SK-N-SH treated with all-trans-retinoic acid at 6 μM for 48 hours (cell line): ENCODE measurements at places on chromosomes 11 and 22.

- peak; percentile 88 for ATAC-seq
Observed at GRCh38 chr11:74739546-74740270, 8.5 kb upstream of the CHRDL2 start.

GRCh38 chr11:120197977-120198376 lies 12.9 kb upstream of the OAF start:
- ATAC-seq = no peak

DNA sequence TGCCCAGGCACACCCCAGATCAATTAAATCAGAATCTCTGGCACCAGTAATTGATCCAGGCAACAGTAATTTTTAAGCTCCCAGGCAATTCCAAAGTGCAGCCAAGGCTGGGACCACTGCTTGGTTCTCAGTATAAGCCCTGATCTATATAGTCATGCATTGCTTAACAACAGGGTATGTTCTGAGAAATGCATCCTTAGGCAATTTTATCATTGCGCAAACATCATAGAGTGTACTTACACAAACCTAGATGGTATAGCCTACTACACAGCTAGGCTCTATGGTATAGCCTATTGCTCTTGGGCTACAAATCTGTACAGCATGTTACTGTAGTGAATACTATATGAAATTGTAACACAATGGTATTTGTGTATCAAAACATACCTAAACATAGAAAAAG lies 651 bp upstream of the C11orf42 start:
- no peak for ATAC-seq

DNA sequence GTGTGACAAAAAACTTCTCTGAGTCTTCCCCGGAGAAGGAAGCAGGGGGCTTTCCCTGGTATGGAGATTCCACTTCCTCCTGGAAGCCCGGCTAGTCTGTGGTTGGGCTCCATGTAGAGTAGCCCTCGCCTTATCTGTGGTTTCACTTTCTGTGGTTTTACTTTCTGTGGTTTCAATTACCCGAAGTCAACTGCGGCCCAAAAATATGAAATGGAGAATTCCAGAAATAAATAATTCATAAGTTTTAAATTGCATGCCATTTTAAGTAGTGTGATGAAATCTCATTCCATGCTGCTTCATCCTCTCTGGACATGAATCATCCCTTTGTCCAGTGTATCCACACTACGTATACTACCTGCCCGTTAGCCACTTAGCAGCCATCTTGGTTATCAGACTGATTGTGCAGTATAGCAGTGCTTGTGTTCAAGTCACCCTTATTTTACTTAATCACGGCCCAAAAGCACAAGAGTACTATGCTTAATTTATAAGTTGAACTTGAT lies 275.0 kb upstream of the SESN3 start:
- no peak for ATAC-seq

- no peak for ATAC-seq
Observed at GRCh38 chr22:48138855-48139254, 1376.4 kb downstream of the TBC1D22A start.

- peak; percentile 75 for ATAC-seq
Observed at GRCh38 chr11:11265994-11266606, 87.0 kb downstream of the CSNK2A3 start.

GRCh38 chr11:120339394-120339890 lies 3.2 kb downstream of the ARHGEF12 start:
- ATAC-seq = peak; percentile 5

DNA sequence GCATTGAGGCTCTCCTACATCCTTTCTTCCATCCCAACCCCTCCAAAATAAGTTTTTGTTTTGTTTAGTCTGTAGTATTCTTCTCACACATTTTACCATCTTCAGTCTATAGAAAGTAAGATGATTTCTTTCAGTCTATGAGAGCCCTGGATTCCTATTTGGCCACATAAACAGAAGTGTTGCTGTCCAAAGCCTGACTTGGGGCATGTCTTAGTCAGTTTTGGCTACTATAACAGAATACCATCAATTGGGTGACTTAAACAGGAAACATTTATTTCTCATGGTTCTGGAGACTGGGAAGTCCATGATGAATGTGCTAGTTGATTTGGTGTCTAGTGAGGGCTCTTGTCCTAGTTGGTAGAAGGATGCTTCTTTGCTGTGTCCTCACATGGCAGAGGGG lies 146.8 kb upstream of the DDI1 start:
- ATAC-seq = no peak

DNA sequence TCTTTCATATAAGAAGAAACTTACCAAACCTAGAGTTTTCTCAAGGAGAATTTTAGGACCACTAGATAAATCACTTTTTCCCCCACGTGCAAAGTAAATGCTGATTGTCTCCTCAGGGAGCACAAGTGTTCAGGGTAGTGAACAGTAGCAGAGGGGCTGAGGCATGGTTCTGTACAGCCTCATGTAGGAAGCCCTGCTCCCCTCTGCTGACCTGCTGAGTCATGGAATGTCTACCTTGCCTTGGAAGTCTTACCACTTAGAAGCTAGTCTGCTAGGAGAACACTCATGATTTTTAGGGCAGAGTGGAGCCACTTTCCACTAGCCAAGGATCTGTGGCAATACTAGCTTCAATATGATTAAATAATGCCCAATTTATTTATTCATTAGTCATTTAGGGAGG lies 2120.6 kb upstream of the RAG2 start:
- ATAC-seq = no peak

DNA sequence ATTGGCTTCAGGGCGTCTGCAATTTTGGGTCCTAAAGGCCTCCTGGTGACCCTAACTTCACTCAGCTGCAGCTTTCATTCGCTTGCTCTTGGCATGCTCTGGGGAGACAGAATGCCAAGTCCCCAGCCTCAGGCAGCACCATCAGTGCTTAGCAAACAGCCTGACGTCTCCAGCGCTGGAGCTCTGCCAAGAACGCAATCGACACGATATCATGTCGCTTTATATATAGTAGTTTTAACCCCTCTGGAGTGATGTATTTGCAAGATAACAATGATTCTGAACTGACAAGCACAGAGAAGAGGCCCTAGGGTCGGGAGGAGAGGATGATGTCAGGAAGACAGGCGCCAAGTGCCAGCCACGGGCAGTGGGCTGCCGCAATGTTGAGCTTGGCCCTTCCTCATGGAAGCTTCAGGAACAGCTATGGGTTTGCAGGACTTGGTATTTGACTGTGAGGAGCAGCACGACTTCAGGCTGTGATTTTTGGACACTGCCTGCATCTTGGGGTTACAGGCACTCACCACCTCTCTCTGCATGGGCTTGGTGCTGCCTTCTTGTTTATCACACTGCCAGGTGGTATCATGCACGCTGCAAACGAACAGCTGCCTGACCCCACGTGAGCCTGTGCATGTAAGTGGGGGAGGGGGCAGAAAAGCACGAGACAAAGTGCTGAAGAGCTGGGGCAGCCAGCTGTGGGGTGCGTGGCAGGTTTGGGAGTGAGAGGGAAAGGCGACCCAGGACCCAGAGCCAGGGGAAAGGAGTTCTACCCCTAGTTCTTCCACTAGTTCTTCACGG lies 26.1 kb downstream of the B3GAT1 start:
- no peak for ATAC-seq

- ATAC-seq = peak; percentile 62
Observed at GRCh38 chr11:76266286-76267100, 60.2 kb upstream of the WNT11 start.

GRCh38 chr11:73269459-73270015 lies 2.6 kb upstream of the P2RY6 start:
- no peak; the same call in 2 of the 3 replicates for ATAC-seq

GRCh38 chr11:62489204-62489603 lies 57.4 kb downstream of the AHNAK start:
- ATAC-seq = peak; percentile 26; the same call in 2 of the 3 replicates

DNA sequence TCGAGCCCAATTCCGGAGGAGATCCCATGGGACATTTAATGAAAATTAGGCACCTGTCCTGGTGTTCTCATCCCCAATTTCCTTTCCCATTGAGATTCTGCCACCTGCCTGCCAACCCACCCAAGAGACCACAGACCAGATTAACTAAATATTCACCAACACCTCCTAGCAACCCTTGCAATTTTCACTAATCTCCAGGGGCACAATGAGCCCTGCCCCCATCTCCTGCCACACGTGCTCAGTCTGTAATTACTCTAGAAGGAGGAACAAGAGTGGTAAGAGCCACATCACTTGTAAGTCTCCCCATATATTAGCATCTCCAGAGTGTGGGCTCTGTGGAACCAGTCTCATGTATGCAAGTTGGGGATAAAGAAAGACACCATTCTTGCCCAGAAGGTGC lies 38.0 kb downstream of the IL18BP start:
- ATAC-seq = no peak

GRCh38 chr11:123833095-123833494 lies 26.9 kb upstream of the OR6M1 start:
- no peak for ATAC-seq

DNA sequence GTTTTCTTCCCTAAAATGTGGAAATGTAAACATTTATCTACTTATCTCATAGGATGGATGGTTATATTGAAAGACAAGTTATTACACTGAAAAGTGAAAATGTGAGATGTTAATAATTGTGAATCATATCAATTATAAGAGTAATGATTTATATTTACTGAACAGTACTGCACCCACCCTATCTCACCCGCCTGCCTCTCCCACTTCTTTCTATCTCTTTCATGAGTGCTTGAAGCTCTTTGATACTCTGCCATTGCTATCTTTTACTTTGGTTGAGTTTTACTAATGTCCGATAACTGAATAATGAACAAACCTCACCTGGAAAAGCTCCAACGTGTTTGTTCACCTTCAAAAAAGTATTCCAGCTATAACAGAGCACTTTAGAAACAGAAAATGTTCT lies 263.0 kb upstream of the UBASH3B start:
- ATAC-seq = no peak

DNA sequence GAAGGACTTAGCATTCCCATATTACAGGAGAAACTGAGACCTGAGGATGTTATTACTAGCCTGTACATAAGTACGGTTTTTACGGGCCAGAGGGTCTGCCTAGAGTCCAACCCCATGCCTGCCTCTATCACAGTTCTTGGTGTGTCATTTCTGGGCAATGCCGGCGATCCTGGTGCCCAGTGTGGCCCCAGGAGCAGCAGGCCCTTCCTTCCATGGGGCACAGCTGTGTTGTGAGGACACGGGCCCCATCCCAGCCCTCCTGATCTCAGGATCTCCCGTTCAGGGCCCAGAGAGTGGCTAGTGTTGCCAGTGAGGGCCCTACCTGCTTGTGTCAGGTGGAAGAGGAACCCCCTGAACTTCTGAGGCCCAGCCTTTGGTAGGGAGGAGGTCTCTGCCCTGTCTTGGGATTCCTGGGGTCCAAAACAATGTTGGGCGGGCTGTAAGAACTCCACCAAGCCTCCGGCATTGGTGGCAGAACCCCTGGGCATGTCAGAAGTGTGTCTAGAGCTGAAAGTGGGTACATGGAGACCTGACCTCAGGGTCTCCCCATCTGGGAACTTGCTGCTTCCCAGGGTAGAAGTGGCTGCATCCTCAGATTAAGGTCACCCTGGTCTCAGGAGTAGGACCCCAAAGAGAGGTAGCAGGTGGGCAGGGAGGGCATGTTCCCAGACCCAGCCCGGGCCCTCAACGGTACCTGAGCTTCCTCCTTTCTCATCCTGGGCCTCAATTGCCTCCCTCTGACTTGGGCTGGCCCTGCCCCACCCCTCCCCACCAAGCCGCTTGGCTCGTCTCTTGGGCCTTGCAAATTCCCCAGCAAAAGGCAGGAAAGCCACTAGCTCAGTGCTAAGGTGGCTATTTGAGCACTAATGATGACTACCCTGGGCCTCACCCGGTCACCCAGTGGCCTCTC lies 74.6 kb upstream of the KCNQ1OT1 start:
- no peak for ATAC-seq

GRCh38 chr11:45229401-45230020 lies 56.6 kb downstream of the SYT13 start:
- ATAC-seq = no peak

DNA sequence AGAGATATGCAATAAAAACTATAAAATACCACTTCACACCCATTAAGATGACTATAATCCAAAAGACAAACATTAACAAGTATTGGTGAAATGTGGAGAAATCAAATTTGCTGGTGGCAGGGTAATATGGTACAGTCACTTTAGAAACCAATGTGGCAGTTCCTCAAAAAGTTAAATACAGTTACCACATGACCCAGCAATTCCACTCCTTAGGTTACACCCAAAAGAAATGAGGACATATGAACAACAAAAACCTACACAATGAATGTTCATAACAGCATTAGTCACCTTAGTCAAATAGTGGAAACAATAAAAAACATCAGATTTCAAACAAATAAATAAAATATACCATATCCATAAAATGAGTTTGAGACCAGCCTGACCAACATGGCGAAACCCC lies 52.6 kb downstream of the RDX start:
- ATAC-seq = no peak

GRCh38 chr11:103609117-103610066 lies 427.0 kb upstream of the DDI1 start:
- peak; percentile 100 for ATAC-seq

DNA sequence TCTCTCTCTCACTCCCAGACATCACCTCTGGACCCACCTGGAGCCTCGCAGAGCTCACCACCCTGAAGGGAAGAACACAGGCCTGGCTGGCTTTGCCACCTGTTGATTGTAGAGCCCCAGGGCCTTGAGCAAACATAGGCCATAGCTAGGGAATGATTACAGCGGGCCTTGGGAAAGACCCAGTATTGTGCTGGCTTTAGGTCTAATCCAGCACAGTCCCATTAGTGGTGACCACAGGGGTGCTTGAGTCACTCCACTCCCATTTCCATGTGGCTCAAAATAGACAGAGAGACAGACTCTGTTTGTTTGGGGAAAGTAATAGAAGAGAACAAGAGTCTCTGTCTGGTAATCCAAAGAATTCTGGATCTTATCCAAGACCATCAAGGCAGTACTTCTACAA lies 42.7 kb upstream of the FAM181B start:
- ATAC-seq = no peak

DNA sequence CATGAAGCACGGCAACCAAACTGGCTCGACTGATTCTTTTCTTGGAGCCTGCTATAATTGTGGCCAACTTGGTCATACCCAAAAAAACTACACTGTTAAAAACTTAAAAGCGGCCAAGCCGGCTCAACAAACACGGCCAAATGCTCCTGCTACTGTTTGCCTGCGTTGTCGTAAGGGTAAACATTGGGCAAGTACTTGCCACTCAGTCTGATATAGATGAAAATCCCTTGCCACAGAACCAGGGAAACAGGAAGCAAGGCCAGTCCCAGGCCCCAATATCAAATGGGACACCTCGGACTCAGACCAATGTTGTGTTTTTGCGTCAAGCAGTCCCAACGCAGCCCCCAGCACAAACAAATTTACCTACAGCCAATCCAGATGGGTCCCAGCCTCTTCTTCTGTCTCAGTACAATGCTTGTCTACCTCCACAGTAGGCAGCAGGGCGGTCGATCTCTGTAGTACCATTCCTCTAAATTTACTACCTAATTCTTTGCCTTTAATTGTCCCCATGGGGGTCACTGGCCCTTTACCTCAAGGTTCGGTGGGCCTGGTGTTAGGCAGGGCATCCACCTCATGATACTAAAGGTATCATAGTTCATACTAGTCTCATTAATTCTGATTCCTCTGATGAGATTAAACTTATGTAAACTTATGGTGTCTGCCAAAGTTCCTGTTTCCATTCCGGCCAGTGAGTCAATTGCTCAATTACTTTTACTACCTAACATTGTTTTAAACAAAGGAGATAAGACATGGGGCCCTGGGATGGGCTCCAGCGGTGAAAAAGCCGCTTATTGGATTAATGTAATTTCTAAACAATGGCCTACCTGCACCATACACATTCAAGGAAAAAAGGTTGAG lies 3.7 kb upstream of the COMT start:
- ATAC-seq = no peak
